ENCODE measurements at places on chromosomes 6 and 20. TPM values are rescaled to one million over a fixed set of nuclear protein-coding genes. Genes with fewer than 3 reads are reported as not detected.

RXRB gene
- 27.7 TPM for total RNA-seq

CCDC170 gene
- total RNA-seq: 16.6 TPM

RBM39 gene
- 399 TPM for total RNA-seq

CCN6 gene
- total RNA-seq: not detected

TMEM244 gene
- total RNA-seq: not detected

CLPSL2 gene
- total RNA-seq: not detected

GPX6 gene
- not detected for total RNA-seq

PDE10A gene
- total RNA-seq: 8.7 TPM

SNAP25 gene
- 0.65 TPM for total RNA-seq

CCN5 gene
- 153 TPM for total RNA-seq

ADGRG6 gene
- total RNA-seq: 18.5 TPM

BPIFA1 gene
- total RNA-seq: not detected

CST3 gene
- 1,128 TPM for total RNA-seq

PAK5 gene
- total RNA-seq: not detected

GJA10 gene
- not detected for total RNA-seq

CDH4 gene
- not detected for total RNA-seq

ECT2L gene
- total RNA-seq: 0.51 TPM

PTCHD4 gene
- total RNA-seq: 0.98 TPM

ACOT13 gene
- 11.2 TPM for total RNA-seq

TULP4 gene
- 170 TPM for total RNA-seq

HAO1 gene
- total RNA-seq: not detected

HLA-DRA gene
- total RNA-seq: 978 TPM

FAM83B gene
- not detected for total RNA-seq

DYNLT2 gene
- total RNA-seq: 2.2 TPM

C20orf202 gene
- 0.75 TPM for total RNA-seq

KHDC1 gene
- total RNA-seq: 0.88 TPM

DNAH8 gene
- not detected for total RNA-seq

SPDEF gene
- not detected for total RNA-seq

SLC29A1 gene
- 150 TPM for total RNA-seq

PSORS1C1 gene
- 0.66 TPM for total RNA-seq

TRDN gene
- total RNA-seq: not detected

SAMD10 gene
- not detected for total RNA-seq

BCL2L1 gene
- total RNA-seq: 112 TPM

PDYN gene
- not detected for total RNA-seq

WASF1 gene
- 14.4 TPM for total RNA-seq

ARMH2 gene
- total RNA-seq: not detected

FRK gene
- 0.75 TPM for total RNA-seq

RNF182 gene
- 0.38 TPM for total RNA-seq

Measured in subcutaneous adipose tissue (tissue), 4 donors.